ENCODE measurements at places on chromosomes 5 and 9.
A peak's percentile ranks its signal among the peaks of the same experiment; 100 is the strongest.

DNA sequence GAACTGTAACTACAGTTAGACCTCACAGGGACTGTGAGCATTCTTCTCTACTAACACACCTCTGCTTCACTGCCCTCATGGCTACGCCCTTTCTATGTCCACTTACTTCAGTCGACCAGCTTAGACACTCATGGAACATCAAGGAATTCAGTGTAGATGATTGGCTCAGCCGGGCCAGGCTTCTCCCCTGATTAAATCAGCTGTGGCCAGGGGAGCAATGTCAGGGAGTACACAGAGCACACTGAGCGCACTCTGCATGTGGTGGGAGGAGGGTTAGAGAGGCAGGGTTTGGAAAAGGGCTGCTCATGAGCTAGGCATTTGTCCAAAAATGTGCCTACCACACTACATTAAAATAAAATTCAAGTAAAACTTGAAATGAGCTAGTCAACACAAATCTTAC lies 400.5 kb downstream of the ARRDC3 start:
- no peak for DNase-seq

DNA sequence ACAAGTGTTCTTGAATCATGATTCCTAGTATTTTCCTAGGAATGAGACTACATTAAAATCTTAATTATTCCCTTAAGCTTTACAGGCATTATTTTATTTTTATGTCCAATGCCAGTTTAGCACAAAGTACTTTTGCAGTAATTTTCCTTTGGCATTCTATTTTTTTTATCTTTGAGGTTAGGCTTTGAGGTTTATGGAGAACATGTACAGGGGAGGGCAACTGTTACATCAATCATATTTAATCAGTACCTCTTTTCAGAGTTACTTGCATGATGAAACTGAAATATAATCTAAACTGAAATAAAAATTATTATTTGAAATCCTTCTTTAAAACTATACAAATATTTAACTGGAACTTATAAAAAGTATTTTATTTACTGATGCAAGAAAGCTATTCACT lies 118.2 kb upstream of the MPDZ start:
- no peak for DNase-seq

DNA sequence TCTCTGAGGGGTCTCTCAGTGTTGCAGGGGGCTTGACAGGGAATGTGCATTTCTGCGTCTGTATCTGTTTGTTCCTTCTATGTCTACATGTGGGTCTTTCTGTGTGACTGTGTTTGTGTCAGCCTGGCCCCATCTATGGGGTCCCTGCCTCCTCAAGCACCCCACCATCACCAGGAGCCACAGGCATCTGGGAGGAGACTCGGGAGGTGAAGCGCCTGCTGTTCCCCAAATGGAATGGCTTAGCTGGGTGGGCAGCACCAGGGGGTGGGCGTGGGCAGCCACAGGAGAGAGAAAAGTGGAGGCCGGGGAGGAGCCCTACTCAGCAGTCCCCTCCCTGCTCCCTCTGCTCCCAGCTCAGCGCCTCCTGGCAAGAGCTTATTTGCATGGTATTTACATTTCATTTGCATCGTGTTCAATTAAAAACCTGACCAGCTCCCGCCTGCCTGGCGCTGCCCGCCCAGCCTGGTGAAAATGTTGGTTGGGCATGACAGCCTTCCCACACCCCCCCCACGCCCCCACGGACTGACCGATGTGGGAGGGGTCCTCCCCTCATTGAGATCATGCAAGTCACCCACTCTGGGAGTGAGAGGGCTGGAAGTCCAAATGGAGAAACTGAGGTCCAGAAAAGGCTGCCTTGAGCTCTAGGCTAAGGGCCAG lies 50.5 kb downstream of the CXXC5 start:
- DNase-seq = peak; percentile 95

DNA sequence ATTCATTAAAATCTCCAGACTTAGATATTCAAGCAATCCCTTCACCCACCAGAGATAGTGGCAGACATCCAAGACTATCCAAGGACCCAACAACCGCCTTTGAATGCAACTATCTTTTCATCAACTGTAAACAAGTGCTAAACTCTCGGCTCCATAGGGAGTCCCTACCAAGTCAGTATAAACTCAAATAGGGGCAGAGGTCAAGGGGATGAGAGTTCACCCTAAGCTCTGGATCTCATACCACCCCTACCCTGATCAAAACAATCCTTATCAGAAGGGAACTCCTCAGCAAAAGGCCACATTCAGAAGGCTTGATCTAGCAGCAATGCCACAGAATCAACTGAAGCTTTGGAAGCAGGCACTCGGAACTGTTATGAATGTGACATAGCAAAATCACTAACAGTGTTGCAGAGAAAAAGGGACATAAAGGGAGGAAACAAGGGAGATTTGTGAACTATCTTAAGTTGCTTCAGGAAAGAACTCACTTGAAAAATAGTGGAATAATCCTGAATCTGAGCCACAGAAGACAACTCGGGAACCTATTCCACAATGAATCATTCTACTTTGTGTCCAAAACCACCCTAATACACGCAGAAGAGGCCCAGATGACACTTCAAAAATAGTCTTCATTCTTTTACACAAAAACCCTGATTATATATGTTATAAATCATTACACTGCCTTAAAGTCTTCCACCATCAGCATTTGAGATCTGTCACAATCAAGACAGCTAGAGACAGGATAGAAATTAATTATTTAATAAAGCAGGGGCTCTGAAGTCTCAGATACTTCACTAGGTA lies 49.8 kb downstream of the NR6A1 start:
- DNase-seq = no peak

DNA sequence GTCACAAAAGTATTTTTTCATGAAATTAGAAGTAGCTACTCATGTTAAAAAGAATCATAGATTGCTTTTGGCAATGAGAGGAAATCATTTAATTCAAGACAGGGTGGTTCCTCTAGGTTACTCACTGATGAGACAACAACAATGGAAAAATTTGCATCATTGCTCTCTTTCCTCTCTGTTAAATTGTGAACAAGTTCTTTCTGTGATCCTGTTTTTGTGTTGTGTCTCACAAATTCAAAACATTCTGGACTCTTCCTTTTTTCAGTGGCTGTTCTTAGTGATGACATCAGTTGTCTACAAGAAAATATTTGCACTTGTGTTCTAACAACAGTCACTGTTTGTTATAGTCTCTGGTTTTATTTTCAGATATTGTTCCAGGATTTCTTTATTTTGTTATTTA lies 95.3 kb downstream of the XRCC4 start:
- no peak for DNase-seq

- DNase-seq = no peak
Measured at GRCh38 chr5:118435131-118435530, 553.2 kb downstream of the DTWD2 start.

DNA sequence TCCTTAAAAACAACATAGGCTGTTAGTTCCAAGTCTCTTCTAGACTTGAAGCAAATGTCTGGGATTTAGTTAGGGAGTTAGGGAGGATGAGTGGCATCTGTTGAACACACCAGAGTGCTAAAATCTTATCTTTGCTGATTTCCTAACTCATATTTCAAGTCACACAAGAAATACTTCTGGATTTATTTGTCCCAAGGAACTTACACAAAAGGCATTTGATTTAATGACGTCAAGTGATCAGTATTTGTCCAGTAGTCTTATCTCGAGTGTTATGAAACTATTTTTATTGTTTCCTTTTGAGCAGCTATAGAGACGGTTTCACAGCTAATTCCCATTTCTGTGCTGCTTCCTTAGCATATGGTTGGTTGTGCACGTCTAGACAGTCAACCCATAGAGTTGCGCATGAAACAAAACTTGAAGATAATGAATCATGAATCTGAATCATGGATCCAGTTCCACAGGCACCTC lies 140.5 kb upstream of the TUT7 start:
- no peak for DNase-seq

GRCh38 chr5:150647275-150648251 lies 7.1 kb downstream of the SYNPO start:
- DNase-seq = no peak

DNA sequence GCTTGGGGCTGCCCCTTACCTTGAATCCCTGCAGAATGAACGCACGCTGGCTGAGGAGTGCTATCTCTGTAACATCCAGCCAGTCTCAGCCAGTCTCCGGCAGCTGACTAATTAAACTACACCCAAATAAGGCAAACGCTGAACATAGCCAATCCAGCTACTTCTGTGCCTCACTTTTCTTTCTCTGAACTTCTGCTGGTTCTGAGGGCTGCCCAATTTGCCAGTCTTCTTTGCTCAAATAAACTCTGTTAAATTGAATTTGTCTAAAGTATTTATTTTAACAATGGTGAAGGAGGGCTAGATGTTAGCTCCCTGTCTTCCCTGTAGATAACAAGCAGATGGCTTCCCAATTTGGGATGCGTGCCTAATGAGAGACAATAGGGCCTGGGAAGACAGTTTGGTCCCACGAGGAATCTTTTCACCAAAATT lies 154.0 kb upstream of the NFIL3 start:
- DNase-seq = no peak
